GM10248 (cell line): ENCODE measurements at places on chromosomes 7 and 10.

GRCh38 chr10:89649051-89649450 is 4.0 kb upstream of the PANK1 start:
- DNase-seq, result no peak

DNA sequence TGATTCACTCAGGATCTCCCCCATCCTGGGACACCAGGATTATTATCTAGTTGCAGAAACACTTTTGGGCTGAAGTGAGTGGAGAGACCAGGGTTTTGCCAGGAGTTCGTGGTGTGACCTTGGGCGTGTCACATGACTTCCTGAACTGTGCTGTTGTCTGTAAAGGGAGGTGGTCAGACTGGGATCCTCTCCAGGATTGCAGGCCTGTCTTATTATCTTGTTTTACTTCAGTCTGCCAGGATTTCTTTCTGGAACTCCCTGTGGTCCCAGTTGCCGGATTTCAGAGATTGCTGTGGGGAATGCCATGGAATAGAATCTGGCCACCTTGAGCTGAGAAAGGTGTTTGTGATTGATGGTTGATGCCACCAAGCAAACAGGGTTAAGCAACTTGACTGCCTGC is 35.8 kb downstream of the CRCP start:
- DNase-seq, result no peak

GRCh38 chr7:158992759-158993158 is 136.4 kb downstream of the DYNC2I1 start:
- DNase-seq, result no peak

- no peak for DNase-seq
Measured at GRCh38 chr7:71409550-71410157, 277.7 kb downstream of the GALNT17 start.

DNA sequence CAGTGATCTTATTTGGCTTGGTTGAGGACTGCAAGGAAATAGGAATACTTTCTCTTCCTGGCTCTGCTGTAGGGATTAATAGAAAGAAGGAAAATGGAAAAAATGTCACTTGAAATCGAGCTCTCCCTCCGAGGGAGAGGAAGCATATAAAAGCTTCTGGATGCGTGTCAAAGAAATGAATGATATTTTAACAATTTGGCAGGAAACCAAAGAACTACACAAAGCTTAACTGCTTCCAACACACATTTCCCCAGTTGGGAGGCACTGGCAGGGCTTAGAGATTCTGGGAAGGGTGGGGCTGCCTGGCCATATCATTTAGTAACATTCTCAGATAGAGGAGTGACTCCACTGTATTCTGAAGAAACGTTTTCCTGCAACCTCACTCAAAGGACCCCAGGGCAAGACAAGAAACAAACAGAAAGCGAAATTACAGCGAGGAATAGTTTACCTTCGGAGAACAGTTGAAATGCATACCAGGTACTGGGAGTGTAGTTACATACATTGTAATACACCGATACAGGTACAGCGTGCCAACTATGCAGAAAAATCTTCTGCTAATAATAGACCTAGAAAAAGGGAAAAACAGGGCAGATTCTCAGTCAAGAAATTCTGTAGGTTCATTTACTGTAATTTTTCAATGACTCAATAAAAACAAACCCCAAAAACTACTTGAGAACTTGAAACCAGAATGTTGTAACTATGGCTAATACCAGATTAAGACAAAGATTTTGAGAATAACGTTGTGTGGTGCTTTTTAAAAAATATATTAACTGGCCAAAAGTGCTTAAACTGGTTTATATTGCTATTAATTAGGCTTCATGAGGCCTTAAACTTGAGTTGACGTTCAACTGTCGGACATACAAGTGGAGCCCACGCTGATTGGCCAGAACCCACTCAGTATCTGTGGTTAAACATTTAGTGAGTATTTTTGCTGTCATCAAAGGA is 75.7 kb upstream of the ASAH2 start:
- no peak for DNase-seq

GRCh38 chr7:111690364-111691111 is 128.2 kb upstream of the IMMP2L start:
- no peak for DNase-seq

- no peak for DNase-seq
Measured at GRCh38 chr7:151119055-151119415, 32.8 kb downstream of the AGAP3 start.

GRCh38 chr10:75682649-75683557 is 251.5 kb downstream of the LRMDA start:
- DNase-seq, result no peak

- DNase-seq, result no peak
Measured at GRCh38 chr7:150313870-150314269, 9.3 kb upstream of the LRRC61 start.

- DNase-seq, result no peak
Measured at GRCh38 chr7:1995426-1995825, 237.3 kb downstream of the MAD1L1 start.

GRCh38 chr10:124574456-124575070 is 112.9 kb downstream of the LHPP start:
- DNase-seq, result no peak

GRCh38 chr7:116877443-116878217 is 15.2 kb downstream of the CAPZA2 start:
- DNase-seq, result no peak

DNA sequence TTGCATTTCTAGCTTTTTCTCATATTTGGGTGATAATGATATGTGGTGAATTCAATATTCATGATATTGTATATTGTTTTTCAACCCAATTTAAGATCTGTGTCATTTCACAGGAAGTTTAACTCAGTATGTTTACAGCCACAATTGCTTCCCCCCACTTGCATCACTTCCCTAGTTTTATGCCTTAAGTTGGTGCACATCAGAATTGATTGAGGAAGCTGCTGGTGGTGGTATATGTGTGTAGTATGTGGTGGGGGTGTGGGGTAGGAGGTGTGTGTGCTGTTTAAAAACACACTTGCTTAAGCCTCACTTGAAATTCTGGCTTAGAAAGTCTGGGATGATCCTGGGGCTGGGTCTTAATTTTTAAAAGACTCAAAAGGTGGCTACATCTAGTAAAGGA is 245.1 kb upstream of the AOAH start:
- no peak for DNase-seq

GRCh38 chr10:125549653-125550052 is 133.3 kb downstream of the TEX36 start:
- no peak for DNase-seq

GRCh38 chr7:41889472-41889871 is 186.6 kb upstream of the INHBA start:
- no peak for DNase-seq

GRCh38 chr10:49361735-49362568 is 33.9 kb downstream of the DRGX start:
- DNase-seq, result no peak

GRCh38 chr7:85719981-85720953 is 533.4 kb upstream of the SEMA3D start:
- DNase-seq, result no peak

DNA sequence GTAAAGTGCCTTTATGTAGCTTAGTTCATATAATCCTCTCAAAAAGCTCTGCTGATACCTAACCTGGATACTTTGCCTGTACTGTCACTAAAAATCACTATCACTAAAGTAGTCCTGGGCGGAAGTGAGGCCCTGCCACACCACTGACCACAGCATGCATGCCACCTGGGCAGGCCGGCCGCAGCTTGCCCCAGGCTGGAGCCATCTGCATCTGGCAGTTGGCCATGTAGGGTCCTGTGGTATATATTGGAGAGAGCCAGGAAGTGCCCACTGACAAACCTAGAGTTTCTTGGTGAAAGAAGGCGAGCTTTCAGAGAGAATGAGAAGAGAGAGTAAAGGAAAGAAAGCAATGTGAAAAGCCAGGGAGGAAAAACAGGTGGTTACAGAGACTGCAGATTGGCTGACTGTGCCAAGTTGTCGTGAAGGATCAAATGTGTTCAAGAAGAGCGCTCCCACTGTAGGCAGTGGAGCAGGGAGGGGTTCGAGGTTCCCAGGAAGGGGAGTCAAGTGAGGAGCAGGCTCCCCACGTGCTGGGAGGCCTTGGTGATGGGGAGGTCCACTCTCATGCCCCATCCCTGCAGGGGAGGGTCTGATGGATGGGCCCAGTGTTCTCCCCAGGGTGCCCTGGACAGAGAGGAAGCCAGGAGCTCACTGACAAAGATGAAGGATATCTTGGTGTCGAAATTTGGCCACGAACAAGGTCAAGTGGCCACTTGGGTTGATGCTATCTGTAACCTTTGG is 13.6 kb downstream of the LOXL4 start:
- DNase-seq, result no peak

DNA sequence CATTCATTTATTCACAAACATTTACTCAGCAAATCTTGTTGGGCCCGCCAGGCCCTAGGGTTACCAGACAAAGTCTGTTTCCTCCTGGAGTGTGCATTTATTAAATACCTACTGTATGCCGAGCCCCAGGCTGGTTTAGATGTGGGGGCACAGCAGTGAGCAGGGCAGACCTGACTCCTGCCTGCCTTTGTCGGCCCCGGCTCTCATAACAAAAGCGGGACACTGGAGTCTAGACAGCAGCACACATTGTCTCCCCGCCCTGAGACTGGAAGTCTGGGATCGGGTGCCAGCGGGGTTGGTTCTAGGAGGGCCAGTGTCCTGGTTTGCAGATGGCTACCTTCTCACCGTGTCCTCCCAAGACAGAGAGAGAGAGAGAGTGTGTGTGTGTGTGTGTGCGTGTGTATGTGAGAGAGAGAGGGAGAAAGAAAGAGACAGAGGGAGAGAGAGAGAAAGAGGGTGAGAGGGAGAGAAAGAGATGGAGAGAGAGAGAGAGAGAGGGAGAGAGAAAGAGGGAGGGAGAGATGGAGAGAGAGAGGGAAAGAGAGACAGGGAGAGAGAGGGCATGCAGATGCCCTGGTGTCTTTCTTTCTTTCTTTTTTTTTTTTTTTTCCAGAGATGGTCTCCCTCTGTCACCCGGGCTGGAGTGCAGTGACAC is 25.9 kb downstream of the ELFN1 start:
- DNase-seq, result no peak

DNA sequence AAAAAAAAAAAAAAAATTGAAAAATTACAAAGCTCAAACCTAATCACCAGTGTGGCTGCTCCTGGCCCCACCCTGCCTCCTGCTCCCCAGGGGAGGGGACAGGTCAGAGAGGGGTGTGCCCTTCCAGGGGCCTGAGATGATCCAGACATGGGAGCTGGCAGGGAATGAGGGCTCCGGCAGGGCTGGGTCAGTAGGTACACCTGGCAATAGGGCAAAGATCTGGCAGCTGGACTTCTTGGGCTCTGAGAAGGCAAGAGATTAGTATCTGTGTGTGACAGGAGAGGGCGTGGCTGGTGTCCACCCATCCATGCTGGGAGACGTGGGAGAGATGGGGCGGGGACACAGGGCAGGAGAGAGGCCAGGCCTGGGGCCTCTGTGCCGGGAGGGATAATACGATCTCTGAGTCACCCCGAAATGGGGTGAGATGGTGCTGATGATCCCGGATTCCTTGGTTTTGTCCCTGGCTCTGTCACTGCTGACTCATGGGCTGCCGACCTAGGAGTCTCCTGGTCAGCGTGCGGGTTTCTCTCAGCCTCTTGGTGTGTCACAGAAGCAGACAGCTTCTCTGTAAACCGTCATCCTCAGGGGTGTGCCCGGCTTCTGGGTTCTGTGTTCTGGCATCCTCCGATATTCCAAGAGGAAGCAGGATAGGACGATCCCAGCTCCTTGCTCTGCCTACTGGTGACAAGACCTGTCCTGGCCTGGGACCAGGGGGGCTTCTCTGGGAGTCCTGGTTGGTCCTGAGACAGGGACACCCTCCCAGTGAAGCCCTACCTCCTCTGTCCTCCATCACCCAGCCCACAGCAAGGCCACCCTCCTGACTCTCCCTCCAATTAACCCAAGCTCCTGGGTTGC is 8.2 kb upstream of the CLDN4 start:
- no peak for DNase-seq
